Stimulated activated CD8-positive, alpha-beta memory T cell treated with anti-CD3 and anti-CD28 coated beads, Interleukin-7, amount 100 ng/mL, for 1 hour (primary cell): ENCODE measurements at places on chromosomes 4 and X.

- DNase-seq, result no peak
Measured at GRCh38 chrX:52437212-52437611, 58.4 kb upstream of the XAGE1A start.

DNA sequence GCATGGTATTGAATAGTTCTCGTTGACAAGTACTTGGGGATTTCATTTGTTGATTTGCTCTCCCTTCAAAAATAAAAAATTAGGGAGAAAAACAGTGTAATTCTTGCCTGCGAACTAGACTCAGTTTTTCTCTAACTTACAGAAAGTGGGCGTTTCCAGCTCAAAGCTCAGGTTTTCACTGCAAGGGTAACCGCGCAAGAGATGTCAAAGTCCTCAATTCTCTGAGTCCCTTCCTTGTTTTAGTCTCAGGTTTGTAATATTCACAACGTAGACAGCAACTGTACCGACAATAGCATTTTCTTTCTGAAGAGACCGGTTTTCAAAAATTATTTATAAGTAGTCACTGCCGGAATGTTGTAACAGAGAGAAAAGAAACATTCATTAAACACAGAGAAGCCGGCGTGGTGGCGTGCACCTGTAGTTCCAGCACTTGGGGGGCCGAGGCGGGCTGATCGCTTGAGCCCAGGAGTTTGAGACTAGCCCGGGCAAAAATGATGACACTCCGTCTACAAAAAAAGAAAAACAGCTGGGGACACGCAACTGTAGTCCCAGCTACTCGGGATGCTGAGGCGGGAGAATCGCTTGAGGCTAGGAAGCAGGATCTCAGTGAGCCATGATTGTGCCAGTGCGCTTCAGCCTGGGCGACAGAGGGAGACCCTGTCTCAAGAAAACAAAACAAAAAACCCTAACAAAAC lies 774 bp downstream of the ZCCHC4 start:
- DNase-seq, result no peak

DNA sequence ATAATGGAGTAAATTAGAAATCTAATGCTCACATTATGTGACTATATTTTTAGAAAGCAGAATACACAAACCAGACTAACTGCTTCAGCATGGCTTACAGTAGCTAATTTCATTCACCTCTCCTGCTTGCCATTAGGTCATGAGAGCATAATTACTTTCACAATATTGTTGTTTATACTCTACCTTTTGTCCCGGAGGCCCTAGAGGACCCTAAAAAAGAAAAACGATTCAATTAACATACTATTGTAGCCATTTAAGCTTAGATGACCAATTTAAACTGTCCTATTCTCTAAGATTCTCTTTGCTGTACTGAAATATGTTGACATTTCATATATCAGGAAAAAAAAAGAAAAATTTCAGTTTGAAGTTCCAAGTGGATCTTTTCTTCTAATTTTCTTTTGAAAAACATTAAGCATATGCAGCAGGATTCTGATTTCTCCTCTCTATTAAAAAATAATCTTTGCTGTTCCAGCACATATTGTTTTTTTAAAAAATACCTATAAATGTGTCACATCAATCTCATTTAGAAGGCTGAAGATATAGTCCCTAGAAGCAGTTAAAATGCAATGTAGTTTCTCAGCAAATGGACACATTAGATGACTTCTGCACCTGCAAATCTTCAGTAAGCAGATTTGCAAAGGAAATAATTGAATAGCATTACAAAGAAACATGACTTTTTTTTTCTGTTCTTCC lies 157.7 kb upstream of the ETNPPL start:
- no peak for DNase-seq

DNA sequence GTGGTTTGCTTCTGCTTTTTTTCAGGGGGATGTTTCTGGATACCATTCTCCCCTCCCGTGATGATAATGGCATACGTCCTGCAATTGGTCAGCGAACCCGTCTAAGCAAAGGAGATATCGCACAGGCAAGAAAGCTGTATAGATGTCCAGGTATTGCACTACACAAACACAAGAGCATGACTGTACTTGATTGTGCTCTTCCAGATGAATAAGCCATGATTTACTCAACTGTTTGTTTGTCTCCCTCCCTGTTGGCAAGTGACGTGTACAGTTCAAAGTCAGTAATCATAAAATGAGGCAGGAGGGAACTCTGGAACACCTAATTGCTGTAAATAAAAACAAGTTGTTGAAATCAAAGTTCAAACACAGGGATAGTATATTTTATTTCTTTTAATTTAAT lies 141.4 kb downstream of the TLL1 start:
- no peak for DNase-seq

GRCh38 chr4:984336-985054 lies 2.3 kb upstream of the IDUA start:
- DNase-seq, result no peak

GRCh38 chr4:52627876-52628275 lies 31.2 kb downstream of the USP46 start:
- no peak for DNase-seq

- DNase-seq, result no peak
Measured at GRCh38 chrX:124045109-124045508, 83.6 kb downstream of the STAG2 start.

GRCh38 chrX:13747836-13748235 lies 13.3 kb downstream of the OFD1 start:
- no peak for DNase-seq

DNA sequence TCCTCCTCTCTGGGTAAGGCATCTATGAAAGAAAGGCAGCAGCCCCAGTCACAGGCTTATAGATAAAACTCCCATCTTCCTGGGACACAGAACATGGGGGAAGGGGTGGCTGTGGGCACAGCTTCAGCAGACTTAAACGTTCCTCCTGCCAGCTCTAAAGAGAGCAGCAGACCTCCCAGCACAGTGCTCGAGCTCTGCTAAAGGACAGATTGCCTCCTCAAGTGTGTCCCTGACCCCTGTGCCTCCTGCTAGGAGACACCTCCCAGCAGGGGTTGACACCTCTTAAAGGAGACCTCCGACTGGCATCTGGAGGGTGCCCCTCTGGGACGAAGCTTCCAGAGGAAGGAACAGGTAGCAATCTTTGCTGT lies 89.9 kb downstream of the EFHC2 start:
- no peak for DNase-seq

DNA sequence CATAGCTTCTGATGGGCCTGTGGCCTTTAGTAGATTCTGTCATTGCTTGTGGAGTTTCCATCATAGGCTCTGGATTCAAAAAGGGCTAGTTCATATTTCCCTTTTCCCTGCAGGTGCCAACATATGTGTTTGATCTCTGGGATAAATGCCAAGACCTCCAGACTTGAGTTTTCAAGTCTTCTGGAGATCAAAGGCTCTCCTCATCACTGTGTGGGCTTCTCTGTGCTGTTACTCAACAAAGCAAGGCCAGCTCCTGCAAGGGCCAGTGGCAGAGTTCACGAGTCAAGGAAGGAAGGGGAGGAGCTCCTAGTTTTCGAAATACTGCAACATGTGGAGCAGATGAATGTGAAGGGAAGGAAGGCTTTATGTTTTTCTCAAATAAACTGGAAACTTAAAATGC lies 62.7 kb upstream of the SCML1 start:
- no peak for DNase-seq
